ENCODE measurements at places on chromosomes 4 and X. TPM values are rescaled to one million over a fixed set of nuclear protein-coding genes. Genes with fewer than 3 reads are reported as not detected.

MAP3K15 gene
- polyA plus RNA-seq = 0.07 TPM

- DNase-seq = no peak
Observed at GRCh38 chr4:139907001-139907809, 241.6 kb downstream of the MGST2 start.

- no peak for DNase-seq
Observed at GRCh38 chr4:113847710-113848109, 86.2 kb upstream of the CAMK2D start.

DNA sequence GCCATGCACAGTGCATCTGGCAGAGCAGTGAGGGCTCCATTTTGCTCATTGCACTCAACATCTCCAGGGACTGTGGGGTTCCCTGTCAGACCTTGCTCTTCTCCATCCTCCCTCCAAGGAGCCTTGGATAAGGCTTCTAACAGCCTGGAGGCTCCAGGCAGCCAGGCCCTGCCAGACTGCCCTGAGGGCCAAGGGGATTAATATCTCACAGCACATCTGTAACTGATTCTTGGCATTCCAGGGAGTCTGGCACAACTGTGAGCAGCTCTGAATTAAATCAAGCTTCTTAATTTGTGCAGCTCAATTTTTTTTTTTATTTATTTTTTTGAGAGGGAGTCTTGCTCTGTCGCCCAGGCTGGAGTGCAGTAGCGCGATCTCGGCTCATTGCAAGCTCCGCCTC, 224.5 kb upstream of the PGRMC2 start:
- DNase-seq = no peak

GRCh38 chr4:168743601-168744000, 246.7 kb downstream of the PALLD start:
- no peak for DNase-seq

- no peak for DNase-seq
Observed at GRCh38 chr4:78331965-78332364, 219.6 kb upstream of the ANXA3 start.

DNA sequence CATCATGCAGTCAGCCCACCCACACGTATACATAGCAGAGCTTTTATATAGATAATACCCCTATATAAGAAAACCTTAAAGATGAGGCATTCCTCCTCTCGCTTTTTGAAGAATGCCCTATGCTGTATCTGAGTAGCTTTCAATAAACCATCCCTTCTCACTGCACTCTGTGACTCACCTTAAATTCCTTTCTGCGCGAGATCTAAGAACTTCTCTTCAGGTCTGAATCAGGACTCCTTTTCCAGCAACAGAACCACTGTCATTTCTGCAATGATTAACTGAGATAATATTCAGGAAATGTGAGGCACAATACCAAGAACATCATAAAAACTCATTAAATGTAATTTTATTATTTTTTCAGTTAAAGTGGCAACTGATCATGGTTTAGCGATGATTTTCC, 76.4 kb upstream of the DCLK2 start:
- no peak for DNase-seq

GRCh38 chr4:6199422-6199921, 877 bp downstream of the JAKMIP1 start:
- DNase-seq = no peak

DNA sequence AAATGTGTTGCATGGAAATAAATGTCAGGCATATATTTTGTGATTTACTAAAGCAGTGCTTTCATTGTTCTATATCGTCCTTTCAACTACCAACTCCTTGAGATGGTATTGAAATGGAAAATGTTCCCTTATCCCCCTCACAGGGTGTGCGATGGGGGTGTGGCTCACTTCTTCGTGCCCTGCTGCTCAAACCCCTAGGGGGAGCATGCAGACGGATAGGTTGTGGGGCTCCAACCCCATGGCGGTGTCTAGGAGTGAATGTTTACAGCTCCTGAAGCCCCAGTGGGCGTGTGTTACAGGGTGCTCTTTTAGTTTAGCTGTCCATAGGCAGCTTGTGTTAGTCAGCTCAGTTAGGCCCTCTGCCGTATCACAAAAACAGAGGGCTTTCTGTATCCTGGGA, 287.7 kb upstream of the EMCN start:
- no peak for DNase-seq

DNA sequence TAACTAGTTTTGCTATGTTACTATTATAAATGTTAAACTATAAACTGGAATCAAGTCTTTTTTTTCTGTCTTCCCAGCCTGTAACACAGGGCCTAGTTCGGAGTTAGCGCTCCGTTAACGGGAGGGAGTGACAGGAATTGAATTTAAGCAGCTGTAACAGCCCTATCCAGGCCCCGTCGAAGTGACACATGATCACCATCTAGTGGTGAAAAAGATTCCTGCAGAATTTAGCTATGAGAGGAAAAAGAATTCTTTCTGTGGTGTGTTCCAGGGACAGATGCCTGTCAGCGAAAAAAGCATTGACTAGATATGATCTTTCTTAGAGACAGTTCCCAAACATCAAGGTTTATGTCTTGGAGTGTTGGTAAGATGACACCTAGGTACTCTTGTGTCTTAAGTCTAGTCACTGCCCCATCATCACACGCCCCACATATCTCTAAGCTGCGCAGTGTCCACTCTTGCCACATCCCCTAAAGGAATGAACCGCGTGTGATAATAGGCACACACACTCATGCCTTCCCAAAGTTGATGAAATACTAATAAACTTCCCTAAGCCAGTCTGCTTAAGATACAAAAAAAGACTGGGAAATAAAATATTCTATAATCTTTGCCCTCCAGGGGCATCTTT, 2.1 kb downstream of the GAB3 start:
- no peak for DNase-seq

Measured in BJ (cell line).